ENCODE measurements at places on chromosomes 2 and 18. TPM values are rescaled to one million over a fixed set of nuclear protein-coding genes. Genes with fewer than 3 reads are reported as not detected.

GRCh38 chr2:188138313-188138712, 153.4 kb upstream of the GULP1 start:
- DNase-seq = no peak
- no peak overlapping the region for H3K27ac ChIP-seq
- no peak overlapping the region for H3K4me3 ChIP-seq
- H3K36me3 ChIP-seq = no peaks in the 10 kb centered on the region
- no peaks in the 10 kb centered on the region for H3K27me3 ChIP-seq
- H3K4me1 ChIP-seq = no peaks in the 10 kb centered on the region

GRCh38 chr2:19098467-19099160, 259.8 kb downstream of the OSR1 start:
- H3K4me3 ChIP-seq = no peak overlapping the region
- H3K4me1 ChIP-seq = no peaks in the 10 kb centered on the region
- H3K27me3 ChIP-seq = no peaks in the 10 kb centered on the region
- no peak for DNase-seq
- H3K27ac ChIP-seq = no peak overlapping the region

GRCh38 chr2:237378650-237379049, 35.3 kb downstream of the COL6A3 start:
- H3K36me3 ChIP-seq = no peaks in the 10 kb centered on the region
- no peak overlapping the region for H3K4me3 ChIP-seq
- no peaks in the 10 kb centered on the region for H3K27me3 ChIP-seq
- no peak overlapping the region for H3K27ac ChIP-seq

DNA sequence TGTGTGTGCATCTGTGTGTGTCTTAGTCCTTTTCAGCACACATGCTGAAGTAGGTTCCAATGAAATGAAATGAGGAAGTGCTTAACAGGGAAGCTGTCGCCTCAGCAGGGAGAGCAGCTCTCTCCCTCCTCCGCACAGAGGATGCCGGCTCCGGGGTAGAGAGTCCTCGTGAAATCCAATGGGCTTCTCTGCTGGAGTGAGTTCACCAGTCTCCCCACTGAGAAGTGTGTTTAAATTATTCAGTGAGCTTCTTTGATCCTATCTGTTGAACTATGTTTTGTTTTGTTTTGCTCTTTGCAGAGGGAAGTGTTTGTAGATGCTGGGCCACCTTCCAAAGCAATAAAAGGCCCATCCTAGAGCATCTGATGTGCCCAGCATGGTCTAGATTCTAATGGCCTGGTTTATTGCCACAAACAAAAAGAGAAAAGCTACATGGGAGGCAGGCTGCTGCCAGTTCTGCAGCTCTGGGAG, 6.7 kb downstream of the PPP1R7 start:
- DNase-seq = no peak
- peaks cover 22% of the 10 kb centered on the region for H3K36me3 ChIP-seq
- H3K27ac ChIP-seq = no peak overlapping the region
- H3K4me3 ChIP-seq = no peak overlapping the region
- no peaks in the 10 kb centered on the region for H3K4me1 ChIP-seq
- no peaks in the 10 kb centered on the region for H3K27me3 ChIP-seq

DNA sequence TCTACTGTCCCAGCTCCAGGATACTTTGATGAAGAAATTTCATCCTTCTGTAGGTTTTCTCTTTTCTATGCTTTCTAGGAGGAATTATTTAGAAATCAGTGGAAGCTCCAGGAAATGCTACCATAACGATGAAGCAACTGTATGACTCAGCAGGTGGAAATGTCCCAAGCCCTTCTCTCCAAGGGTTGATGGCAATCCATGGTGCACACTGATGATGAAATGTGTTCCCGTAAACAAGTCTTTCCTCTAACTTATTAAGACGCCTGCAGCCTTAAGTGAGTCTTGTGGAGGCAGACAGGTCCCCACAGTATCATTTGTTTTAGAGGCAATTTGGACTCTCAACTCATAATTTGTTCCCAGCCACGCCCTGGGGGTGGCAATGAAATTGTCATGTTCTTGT, 777.6 kb upstream of the SOX11 start:
- no peak overlapping the region for H3K4me3 ChIP-seq
- DNase-seq = no peak

DNA sequence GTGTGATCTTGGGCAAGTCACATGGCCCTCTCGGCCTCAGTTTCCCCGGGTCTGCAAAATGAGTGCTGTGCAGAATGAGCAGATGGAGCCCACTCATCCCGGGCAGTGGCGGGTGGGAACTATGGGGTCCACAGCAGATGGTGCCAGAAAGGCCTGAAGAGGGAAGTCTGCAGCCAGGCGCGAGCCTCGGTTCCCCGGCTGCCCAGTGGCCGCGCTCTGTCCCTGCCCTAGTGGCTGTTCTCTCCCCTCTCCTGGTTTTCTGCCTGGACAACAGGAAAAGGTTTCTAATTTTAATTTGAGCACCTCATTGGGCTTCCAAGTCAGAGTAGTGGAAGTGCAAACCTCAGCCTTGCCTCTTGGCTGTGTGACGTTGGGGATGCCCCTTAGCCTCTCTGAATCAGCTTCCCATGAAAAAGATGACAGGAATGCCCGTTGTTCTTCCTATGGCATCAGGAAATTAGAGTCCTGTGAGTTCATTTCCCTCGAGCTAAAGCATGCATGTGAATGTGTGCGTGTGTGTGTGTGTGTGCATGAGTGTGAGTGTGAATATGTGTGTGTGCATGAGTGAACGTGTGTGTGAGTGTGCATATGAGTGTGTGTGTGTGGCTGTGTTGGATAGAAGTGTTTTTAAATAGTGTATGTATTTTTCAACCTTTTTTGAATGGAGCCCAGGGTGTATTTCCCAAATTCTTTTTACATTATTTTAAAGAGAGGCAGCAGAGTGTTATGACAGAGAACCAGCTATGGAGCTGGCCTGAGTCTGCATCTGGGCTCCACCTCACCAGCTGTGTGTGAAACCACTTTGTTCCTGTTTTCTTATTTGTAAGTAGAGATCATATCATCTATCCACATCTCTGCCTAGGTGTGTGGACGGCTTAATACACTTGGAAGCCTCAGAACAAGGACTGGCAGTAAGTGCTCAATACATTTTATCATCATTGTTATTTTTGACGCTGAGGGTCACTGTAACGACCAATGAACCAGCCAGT, 41.3 kb downstream of the RRM2 start:
- no peak overlapping the region for H3K4me3 ChIP-seq
- H3K27me3 ChIP-seq = no peaks in the 10 kb centered on the region
- H3K4me1 ChIP-seq = peaks cover 12% of the 10 kb centered on the region
- no peak for DNase-seq

- H3K4me1 ChIP-seq = no peaks in the 10 kb centered on the region
- H3K36me3 ChIP-seq = no peaks in the 10 kb centered on the region
- no peak for DNase-seq
- H3K27ac ChIP-seq = no peak overlapping the region
Measured at GRCh38 chr18:11046140-11046539, 103.2 kb downstream of the PIEZO2 start.

GRCh38 chr2:85692039-85692645, 2.0 kb upstream of the GNLY start:
- H3K4me1 ChIP-seq = no peaks in the 10 kb centered on the region
- no peak overlapping the region for H3K4me3 ChIP-seq
- DNase-seq = no peak
- peak overlapping the region; percentile 3 for H3K27ac ChIP-seq
- no peaks in the 10 kb centered on the region for H3K36me3 ChIP-seq

DNA sequence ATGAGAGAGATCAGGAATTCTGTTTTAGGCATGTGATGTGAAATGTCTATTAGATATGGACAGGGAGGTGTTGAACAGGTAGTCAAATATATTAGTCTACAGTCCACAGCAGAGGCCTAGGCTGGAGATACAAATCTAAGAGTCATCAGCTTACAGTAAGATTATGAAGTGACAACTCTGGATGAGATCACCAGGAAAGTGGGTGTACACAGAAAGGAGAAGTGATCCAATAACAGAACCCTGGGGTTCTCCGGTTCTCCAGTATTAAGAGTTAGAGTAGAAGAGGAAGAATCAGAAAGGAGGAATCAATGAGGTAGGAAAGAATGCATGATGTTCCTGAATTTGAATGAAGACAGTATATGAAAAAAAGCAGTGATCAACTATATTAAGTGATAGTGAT, 362.3 kb downstream of the FIGN start:
- no peaks in the 10 kb centered on the region for H3K4me1 ChIP-seq
- no peak overlapping the region for H3K27ac ChIP-seq
- H3K36me3 ChIP-seq = no peaks in the 10 kb centered on the region

DNA sequence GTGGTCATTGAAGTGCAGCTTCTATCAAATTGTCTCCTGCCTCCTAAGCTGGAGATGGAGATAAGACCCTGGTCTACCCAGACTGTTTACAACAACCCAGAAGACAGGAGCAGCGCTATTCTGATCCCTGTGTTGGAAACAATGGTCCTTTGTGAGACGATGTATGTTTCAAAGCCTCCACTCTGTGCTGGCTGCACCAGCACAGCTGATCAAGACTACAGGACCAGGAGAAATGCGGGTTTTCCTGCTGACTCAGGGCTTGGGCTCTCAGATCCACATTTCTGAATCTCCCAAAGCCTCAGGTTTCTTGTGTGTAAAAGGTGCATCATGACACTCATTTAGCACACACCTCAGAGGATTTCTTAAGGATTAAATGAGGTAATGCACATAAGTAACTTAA, 92.0 kb downstream of the POU3F3 start:
- no peak for DNase-seq
- no peaks in the 10 kb centered on the region for H3K4me1 ChIP-seq
- no peaks in the 10 kb centered on the region for H3K36me3 ChIP-seq
- no peak overlapping the region for H3K4me3 ChIP-seq
- no peaks in the 10 kb centered on the region for H3K27me3 ChIP-seq

DNA sequence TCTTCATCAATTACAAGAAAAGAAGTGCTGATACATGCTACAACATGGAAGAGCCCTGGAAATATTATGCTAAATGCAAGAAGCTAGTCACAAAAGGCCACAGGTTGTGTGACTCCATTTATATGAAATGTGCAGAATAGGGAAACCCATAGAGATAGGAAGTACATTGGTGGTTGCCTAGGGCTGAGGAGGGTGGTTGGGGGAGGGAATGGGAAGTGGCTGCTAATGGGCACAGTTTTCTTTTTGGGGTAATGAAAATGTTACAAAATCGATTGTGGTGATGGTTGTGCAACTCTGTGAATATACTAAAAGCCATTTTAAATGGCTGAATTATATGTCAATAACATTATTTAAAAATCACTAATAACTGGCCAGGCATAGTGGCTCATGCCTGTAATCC, 24.3 kb upstream of the RESP18 start:
- H3K4me1 ChIP-seq = no peaks in the 10 kb centered on the region
- H3K4me3 ChIP-seq = no peak overlapping the region
- peaks cover 2% of the 10 kb centered on the region for H3K27me3 ChIP-seq

DNA sequence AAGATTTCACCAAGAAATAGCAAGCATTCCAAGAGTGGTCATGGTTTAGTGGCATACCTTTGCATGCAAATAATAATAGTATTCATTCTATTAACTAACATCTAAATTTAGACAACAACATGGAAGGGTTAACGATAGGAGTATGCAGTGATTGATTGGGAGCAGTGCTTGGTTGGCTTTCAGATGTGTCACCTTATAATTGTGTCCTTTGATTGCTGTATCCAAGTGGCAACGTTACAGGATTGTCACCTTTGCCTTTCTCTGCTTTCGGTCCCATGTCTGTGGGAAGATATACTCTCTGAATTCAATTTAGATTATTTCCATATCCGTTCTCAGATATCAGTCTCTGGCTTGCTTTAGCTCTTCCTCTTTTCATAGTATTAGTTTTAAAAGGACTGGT, 152.8 kb upstream of the MAP3K20 start:
- no peaks in the 10 kb centered on the region for H3K4me1 ChIP-seq
- H3K27ac ChIP-seq = no peak overlapping the region

- H3K36me3 ChIP-seq = no peaks in the 10 kb centered on the region
- no peaks in the 10 kb centered on the region for H3K4me1 ChIP-seq
- H3K27ac ChIP-seq = no peak overlapping the region
- H3K4me3 ChIP-seq = no peak overlapping the region
- H3K27me3 ChIP-seq = no peaks in the 10 kb centered on the region
Measured at GRCh38 chr18:55605733-55606338, 17.8 kb upstream of the TCF4 start.

DNA sequence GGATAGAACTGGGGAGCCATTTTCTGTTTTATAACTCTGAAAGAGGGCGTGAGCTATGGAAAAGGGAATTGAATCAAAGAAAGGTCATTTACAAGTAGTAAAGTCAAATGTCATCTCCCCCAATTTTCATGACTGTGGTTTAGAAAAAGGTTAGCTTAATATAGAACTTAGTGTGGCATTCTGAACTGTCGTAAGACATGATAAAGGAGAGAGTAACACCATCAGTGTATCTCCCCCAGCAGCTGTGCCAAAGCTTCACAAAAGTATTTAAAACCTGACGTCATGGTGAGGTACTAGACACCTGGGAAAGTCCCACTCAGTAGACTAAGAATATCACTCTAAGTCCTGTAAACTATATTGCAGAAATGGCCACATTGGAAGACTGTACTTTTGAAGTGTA, 5.8 kb upstream of the IKZF2 start:
- H3K4me1 ChIP-seq = peaks cover 15% of the 10 kb centered on the region
- no peaks in the 10 kb centered on the region for H3K27me3 ChIP-seq
- DNase-seq = no peak

DNA sequence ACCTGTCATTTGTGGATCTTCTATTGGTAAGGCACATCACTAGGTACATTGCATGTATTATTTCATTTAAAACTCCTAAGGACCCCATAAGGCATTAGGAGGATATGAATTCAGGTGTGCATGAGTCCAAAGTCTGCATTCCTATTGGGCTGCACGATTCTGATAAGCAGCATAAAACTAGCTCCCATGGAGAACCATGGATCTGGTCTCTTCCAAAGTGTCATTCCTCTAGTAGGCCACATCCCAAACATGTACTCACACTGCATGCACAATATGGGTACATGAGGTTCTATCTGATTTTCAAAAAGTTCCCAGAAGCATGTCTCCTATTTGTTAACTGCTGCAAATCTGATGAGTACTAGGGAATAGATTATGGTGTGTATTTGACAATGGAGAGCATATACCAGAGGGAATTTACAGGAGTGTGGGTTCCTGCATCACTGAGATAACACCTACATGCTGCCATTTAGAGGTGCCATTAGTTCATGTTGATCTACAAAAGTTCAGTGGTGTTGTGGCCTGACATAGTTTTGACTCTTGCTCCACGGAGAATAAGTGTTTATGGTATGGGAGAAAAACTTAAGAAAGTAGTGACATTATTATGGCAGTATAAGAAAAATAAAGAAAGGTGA, 11.3 kb downstream of the CYTIP start:
- no peaks in the 10 kb centered on the region for H3K27me3 ChIP-seq
- peak overlapping the region; percentile 90 for H3K27ac ChIP-seq
- peaks cover 4% of the 10 kb centered on the region for H3K36me3 ChIP-seq
- peak overlapping the region; percentile 87 for H3K4me3 ChIP-seq
- peaks cover 33% of the 10 kb centered on the region for H3K4me1 ChIP-seq

GRCh38 chr2:1817256-1818051, 73.1 kb upstream of the PXDN start:
- peaks cover 12% of the 10 kb centered on the region for H3K27me3 ChIP-seq
- peaks cover 3% of the 10 kb centered on the region for H3K4me1 ChIP-seq
- no peaks in the 10 kb centered on the region for H3K36me3 ChIP-seq
- peak; percentile 57 for DNase-seq

GRCh38 chr2:38116762-38117161, 40.8 kb upstream of the CYP1B1 start:
- H3K4me3 ChIP-seq = no peak overlapping the region
- H3K27me3 ChIP-seq = no peaks in the 10 kb centered on the region
- H3K4me1 ChIP-seq = no peaks in the 10 kb centered on the region

The PRKD3 gene
- total RNA-seq = 36.9 TPM

The RPRD1A gene
- 22.3 TPM for total RNA-seq

The MROH2A gene
- total RNA-seq = not detected

The NCKAP1 gene
- 7.6 TPM for total RNA-seq

The LBX2 gene
- total RNA-seq = 0.59 TPM

The SNTG2 gene
- total RNA-seq = 2.0 TPM

The DSG1 gene
- total RNA-seq = not detected

The DSC2 gene
- not detected for total RNA-seq
